Stimulated activated CD4-positive, alpha-beta T cell treated with anti-CD3 and anti-CD28 coated beads, Interleukin-1b, Interleukin-23, amount 100 ng/mL, for 4 hours (primary cell): ENCODE measurements at places on chromosomes 6 and 20.

DNA sequence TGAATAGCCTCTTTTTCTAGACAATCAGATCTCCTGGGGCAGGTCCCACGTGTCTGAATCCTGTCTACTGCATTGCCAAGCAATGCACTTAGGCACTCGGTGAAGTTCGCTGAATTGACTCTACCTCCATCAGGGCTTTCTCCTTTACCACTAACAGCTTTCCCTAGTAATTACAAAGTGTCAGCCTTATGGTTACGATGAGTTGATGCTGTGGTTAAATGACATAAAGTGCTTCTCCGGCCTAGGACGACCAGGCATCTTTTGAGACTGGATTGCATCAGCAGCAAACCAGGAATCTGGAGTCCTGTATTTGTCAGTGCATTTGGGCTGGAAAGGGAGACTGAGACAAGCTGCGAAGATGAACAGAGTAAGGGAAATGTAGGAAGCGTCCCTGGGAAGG, 21.5 kb downstream of the NOX3 start:
- DNase-seq, result no peak

DNA sequence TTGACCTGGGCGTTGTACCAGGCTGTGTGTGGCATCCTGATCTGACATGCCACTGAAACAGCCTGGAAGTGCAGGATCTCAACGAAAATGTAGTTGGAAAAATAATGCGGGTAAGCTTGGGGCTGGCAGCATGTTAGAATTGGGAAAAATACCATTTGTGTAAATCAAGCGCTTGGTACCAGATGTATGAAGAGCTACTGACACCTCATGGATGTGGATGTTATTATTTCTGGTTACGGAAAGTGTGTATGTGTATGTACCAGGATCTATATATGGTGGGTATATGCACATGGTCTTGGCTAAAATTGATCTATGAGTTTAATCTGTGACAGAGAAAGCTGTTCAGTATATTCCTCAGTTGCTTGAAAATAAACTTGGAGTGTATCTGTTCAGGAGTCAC, 22.7 kb downstream of the HIVEP1 start:
- no peak for DNase-seq

DNA sequence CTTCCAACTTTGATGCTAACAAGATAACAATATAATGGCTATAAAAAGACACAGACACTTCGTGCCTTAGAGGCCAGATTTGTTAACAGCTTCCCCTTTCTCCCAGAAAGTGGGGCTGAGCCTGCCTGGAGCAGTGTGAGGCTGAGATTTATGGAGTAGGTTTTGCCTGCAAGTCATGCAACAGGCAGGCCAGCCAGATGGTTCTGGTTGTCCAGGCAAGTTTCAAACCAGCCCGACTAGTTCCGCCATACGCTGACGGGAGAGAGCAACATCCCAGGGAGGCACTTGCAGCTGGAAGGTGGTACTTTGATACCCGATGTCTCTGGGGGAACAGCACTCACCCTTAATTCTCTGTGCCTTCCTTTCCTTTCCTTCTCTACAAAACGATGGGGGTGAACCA, 81.3 kb upstream of the NAA20 start:
- no peak for DNase-seq

- no peak for DNase-seq
These were observed 168.1 kb downstream of the NFATC2 start for GRCh38 chr20:51374456-51374830.

DNA sequence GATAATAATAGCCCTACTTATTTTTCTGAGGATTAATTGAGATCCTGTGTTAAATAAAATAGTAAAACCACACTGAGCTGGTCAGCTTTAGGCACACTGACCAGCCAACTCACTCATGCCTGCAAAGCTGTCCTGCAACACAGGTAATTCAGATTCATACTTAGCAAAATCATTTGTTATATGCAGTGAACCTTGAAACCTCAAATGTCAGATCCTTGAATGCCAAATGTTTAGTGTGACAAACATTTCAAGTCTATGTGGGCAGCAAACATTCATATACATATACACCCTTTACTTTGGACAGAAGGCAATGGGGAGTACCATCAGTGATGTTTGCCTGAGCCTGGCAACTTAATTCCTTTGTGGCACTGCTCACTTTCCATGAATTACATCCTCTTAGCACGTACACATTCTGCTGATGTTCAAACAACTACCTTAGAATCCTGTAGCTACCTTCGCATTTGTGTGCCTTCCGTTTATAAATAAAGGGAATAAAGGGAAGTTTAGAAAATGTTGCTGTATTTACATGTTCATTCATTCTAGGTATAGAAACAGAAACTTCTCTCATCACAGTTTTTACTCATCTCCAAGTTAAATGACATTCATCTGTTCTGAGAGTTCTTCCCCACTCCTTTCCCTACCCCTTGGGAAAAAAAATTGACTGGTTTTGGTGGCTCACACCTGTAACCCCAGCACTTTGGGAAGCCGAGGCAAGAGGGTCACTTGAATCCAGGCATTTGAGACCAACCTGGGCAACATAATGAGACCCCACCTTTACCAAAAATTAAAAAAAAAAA, 140.8 kb downstream of the ZFAND3 start:
- no peak for DNase-seq

DNA sequence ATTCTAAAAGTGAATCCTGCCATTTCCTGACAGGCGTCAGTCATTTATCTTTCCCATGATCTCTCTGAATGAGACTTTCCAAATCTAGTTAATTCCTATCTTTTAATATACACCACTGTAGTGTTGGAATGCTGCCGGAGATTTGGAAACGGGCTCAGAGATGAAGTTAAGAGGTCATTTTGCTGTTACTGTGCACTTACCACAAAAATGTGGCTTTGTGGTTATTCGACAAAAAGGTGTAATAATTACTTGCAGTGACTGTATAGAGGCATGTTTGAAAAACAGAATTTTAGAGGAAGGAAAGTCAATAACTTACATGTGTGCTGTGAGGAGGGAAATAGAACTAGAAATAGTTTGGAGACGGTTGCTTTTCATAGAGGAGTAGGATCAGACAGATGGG, 460.2 kb upstream of the BTBD3 start:
- no peak for DNase-seq

- DNase-seq, result no peak
These were observed 8.3 kb upstream of the TTPAL start for GRCh38 chr20:44467289-44467883.

- no peak for DNase-seq
These were observed 42.9 kb upstream of the PDE10A start for GRCh38 chr6:165705941-165706340.

- no peak for DNase-seq
These were observed 68.6 kb downstream of the PTPN1 start for GRCh38 chr20:50578778-50579165.

DNA sequence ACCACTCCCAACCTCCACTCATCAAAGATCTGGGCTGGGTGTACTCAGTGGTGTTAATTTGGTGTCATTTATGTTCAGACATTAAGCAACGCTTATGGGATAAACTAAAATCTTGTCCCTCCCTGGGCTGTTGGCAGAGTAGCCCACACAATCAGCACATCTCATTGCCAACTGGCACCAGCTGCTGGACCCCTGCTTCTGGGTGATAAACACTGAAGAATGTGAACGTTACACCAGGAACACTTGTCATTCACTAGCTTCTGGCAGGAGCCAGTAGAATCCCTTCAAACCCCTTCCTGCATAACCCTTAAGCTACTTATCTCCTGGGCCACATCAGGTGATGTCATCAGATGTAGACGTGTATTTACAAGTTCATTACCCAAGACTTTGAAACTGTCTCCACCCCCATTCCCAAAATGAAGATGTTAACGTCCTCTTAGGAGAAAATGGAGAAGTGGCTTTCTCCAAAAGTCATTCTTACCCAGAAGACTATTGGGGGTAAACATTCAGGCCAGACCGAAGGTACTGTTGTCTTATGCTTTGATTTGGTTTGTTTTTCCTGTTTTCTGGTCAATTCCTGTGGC, 107.8 kb upstream of the CD93 start:
- DNase-seq, result no peak

DNA sequence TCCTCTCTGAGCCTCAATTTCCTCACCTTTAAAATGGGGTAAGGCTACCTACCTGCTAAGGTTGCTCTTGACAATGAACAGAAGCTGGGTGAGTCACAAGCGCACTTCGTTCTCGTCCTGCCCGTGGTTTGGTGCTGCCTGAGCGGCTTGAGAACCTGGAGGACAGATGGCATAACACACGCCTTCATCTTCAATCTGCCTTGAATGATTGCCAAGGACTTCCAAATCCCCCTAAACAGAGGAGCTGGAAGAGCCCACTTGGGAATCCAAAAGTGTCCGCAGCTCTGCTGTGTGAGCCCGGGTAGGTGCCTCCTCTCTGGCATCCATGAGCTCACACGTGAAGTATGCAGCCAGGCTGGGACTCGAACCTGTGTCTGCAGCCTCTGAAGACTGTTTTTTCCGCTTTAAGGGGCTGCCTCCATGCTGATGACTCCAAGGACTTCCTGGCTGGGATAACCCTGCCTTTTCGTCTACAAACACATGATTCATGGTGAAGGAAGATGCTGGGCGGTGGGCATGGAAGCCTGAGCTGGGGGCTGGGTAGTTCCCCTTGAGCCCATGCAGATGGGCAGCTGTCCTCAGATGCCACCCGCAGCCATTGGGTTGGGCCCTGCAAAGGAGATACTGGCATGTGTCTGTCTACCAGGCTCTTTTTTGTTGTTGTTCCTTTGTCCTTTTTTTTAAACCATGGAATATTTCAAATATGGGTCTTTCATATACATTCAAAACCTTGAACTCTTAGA, 25.3 kb upstream of the CSNK2A1 start:
- no peak for DNase-seq

- DNase-seq, result no peak
These were observed 214.4 kb downstream of the ALDH8A1 start for GRCh38 chr6:134735461-134735860.

DNA sequence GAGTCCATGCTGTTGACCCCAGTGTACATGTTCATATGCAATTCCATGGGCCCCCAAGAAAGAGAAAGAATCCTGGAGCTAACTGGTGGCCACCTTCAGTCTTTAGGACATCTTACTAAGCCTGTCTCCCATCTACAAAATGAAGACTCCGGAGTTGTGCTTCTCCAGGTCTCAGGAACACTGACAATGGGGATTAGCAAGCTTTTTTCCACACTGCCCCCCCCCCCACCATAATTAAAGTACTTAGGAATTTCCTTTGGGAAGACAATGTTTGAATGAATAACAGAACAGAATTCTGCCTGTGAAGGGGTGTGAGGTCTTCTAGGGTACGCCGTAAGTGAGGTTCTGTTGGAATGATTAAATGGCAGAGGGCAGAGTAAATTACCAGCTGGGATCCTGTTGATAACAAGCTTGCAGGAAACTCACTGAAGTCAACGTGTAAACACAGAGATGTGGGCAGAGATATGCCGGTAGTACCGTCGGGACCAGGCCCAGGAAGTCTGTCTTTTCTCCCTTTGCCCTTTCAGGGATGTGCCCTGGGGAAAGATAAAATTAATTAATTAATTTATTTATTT, 63.1 kb downstream of the ANKRD6 start:
- DNase-seq, result no peak

DNA sequence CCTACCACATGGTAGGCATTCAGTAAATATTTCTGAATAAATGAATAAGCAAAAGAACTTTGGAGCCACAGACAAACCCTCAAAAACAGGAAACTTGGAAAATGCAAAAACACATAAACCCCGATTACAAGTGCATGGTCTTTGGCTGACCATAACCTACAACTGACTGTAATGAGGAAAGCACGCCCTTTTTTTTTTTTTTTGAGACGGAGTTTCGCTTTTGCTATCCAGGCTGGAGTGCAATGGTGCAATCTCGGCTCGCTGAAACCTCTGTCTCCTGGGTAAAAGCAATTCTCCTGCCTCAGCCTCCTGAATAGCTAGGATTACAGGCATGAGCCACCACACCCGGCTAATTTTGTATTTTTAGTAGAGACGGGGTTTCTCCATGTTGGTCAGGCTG, 11.9 kb upstream of the LATS1 start:
- DNase-seq, result no peak

- no peak for DNase-seq
These were observed 29.9 kb downstream of the CDH26 start for GRCh38 chr20:59988141-59988540.

GRCh38 chr6:75381877-75382633, 97.5 kb upstream of the TMEM30A start:
- no peak for DNase-seq

DNA sequence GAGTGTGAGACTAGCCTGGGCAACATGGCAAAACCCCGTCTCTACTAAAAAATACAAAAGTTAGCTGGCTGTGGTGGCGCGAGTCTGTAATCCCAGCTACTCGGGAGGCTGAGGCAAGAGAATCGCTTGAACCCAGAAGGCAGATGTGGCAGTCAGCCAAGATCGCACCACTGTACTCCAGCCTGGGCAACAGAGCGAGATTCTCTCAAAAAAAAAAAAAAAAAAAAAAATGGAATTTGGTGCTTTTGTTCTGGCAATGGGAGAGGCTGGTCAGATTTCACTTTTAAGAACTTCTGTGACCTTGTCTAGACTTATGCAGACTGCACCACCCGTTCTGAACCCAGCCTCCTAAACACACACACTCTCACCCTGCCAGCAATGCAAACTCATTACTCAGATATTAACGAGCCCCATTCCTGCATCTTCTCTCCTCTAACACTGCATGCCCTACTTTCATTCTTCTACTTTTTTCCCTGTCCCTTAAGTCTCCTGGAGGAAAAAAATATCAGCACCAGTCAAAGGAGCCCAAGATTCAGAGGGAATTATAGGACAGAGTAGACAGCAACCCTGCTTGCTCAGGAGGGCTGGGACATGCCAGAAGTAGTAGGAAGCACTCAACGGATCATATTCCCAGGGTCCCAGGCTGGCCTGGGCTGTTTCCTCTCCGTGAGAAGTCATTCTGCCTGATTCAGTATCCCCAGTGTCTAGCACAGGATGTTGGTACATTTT, 4.4 kb downstream of the MOCS1 start:
- no peak for DNase-seq

- DNase-seq, result no peak
These were observed 165.1 kb downstream of the ARID1B start for GRCh38 chr6:156942266-156942665.

GRCh38 chr20:57509665-57510237, 15.2 kb downstream of the CTCFL start:
- no peak for DNase-seq

GRCh38 chr6:41103847-41104246, 31.1 kb downstream of the NFYA start:
- no peak for DNase-seq

GRCh38 chr6:3650959-3651697, 100.4 kb downstream of the PXDC1 start:
- no peak for DNase-seq

GRCh38 chr6:84166395-84166794, 61.0 kb downstream of the CEP162 start:
- no peak for DNase-seq
